ENCODE measurements at places on chromosomes 5 and 9.

DNA sequence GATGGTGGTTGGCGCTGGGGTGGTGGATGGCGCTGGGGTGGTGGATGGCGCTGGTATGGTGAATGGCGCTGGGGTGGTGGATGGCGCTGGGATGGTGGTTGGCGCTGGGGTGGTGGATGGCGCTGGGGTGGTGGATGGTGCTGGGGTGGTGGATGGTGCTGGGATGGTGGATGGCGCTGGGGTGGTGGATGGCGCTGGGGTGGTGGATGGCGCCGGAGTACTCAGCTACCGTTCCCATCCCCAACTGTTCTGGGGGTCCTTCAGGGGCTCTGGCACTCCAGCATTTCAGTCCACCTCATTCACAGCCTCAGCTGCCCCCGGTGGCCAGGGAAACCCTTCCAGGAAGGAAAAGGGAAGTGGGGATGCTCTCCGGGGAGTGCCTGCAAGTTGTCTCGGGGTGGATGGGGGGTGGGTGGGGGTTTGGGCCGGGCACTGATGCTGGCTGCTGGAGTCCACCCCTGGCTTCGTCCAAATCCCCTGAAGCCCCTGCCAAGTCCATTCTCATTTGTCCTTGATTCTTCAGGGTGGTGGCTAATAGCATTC lies 147.3 kb upstream of the COL5A1 start:
- DNase-seq: no peak

DNA sequence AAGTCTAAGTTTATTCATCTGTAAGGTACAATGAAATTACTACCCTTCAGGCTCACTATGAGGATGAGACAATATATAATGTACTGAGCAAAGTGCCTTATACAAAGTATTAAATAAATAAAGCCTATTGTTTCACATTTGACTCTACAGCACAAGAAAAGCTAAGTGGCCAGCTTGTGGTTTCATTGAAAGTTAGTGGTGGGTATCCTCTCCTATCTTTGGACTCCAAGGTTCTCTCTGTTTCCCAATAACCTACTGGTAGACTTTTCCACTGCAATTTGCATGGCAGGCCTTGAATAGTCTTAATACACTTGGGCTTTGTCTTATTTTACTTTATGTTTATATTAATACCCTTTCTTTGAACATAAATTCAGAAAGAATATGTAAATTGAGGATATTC lies 262.7 kb downstream of the DEPDC1B start:
- no peak for DNase-seq

DNA sequence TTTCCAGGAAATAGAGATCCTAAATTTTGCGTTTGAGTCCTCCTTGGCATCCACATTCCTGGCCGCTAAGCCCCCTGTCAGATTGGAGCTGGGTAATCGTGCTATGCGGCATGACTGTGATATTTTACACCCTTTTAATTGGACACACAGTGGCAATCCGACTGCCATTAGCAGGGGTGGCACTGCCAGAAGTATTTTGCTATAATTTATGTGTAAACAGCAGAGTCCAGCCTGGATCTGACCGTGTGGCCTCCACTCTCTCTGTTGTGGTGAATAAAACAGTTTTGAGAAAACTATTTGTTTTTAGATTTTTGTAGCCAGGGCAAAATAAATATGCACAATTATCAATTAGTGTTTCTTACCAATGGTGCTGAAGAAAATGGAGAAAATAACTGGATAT lies 281.0 kb upstream of the IRX2 start:
- no peak for DNase-seq

DNA sequence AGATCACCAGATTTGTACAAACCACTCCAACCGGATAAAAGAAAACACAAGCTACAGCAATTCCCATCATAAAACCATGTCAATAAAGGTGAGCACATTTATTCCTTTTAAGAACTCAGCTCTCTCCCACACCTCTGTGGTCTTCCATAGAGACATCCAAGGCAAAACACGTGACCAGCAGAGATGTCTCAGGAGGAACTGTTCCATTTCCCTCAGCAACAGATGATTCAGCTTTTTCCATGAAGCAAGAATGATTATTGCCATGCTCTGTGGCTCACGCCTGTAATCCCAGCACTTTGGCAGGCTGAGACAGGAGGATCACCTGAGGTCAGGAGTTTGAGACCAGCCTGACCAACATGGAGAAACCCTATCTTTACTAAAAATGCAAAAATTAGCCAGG lies 15.8 kb downstream of the GZMK start:
- DNase-seq: no peak

- no peak for DNase-seq
Measured at GRCh38 chr5:10866913-10867312, 105.9 kb upstream of the DAP start.

DNA sequence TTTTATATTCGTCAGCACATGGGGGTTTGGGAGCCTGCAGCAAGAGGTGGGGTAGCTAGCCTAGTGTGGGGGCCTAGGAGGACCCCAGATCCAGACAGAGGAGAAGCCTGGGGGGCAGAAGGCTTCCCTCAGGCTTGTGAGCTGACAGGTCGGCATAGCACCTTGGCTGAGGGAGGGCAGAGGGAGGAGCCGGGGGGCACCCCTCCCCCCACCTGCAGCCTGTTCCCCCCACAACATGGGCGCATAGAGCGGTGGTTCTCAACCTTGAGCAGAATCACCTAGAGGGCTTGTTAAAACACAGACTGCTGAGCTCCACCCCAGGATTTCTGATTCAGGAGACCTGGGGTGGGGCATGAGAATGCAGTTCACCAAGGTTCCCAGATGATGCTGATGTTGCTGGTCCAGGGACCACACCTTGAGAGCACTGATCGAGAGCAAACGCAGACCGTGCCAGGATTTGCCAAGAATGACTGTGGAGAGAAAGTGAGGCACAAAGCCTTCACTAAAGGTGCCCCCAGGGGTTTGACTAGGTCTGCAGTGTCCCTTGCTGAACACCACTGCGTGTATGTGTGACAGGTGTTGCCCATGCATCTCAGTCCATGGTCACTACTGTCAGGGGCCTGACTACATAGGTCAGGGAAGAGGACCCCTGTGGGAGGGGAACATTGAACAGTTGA lies 163.3 kb downstream of the MACROH2A1 start:
- DNase-seq: no peak

GRCh38 chr5:135313946-135314345 lies 85.1 kb downstream of the MACROH2A1 start:
- no peak for DNase-seq

GRCh38 chr9:77798140-77798539 lies 150.0 kb upstream of the GNA14 start:
- DNase-seq: no peak

DNA sequence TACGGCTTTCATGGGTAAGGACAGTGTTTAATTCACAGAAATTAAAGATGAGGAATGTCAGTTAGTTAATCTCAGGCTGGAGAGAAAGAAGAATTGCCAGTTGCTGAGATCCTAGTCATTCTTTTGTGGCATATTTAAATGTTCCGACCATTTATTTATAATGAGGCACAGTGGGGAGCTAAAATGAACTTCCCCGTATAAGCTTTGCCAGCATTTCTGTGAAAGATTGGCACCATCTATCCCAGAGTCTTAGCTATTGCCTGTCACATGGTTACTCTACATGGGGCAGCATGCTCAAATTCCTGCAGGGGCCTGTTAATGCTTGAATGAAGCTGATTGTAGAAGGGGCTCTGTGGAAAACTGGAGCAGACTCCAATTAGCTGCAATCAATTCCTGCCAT lies 314.1 kb downstream of the PRELID2 start:
- no peak for DNase-seq

DNA sequence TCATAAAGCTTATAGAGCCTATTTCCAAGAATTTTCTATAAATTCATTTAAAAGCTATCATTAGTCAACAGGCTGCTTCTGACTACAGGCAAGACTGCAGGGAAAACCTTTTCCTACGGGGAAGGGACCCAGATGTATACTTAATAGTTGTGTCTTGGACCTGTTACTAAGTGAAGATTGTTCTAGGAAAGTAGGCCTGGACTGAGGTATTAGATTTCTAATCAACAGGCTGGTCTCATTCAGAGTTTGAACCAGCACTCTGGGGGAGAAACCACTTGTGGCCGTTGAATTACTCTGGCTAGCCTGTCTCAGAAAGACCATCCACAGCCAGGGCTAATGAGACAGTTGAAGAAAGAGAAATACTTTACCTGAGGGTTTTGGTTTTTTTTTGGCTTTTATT lies 60.0 kb downstream of the IL6ST start:
- DNase-seq: no peak
